ENCODE measurements at places on chromosomes 4 and X.

DNA sequence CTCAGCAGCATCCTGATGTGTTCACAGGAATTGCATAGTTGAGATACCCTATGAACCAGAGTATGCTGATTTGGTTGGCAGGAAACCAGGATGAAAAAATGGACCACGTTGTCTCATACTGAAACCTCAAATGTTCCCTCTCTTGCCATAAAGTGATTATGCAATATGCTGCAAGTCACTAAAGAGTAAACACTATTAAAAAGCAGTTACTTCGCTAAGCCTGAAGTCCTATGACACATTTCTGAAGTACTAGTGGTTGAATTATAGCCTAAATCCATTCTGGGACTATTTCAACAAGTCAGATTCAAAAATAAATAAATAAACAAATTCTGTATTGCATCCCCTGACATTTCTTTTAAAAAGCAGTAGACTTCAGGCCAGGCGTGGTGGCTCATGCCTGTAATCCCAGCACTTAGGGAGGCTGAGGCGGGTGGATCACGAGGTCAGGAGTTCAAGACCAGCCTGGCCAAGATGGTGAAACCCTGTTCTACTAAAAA lies 106.0 kb upstream of the NAP1L5 start:
- DNase-seq: peak; percentile 96

GRCh38 chrX:13464599-13465275 lies 104.7 kb upstream of the EGFL6 start:
- no peak for DNase-seq

DNA sequence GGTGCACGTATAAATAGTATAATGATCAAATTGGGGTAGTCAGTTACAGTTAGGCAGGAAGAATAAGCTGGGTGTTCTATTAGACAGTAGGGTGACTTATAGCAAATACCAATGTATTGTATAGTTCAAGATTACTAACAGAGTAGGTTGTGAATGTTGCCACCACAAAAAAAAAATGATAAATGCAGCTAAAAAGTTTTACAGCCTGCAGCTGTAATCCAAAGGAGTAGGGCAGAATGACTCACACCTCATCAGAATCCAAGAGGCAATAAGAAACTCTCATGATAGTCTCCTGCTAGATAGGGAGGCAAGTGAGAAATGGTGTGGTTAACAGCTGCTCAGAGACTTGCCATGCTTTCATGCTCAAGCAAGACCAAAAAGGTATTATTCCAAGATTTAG lies 19.6 kb upstream of the TCEAL4 start:
- peak; percentile 72 for DNase-seq

DNA sequence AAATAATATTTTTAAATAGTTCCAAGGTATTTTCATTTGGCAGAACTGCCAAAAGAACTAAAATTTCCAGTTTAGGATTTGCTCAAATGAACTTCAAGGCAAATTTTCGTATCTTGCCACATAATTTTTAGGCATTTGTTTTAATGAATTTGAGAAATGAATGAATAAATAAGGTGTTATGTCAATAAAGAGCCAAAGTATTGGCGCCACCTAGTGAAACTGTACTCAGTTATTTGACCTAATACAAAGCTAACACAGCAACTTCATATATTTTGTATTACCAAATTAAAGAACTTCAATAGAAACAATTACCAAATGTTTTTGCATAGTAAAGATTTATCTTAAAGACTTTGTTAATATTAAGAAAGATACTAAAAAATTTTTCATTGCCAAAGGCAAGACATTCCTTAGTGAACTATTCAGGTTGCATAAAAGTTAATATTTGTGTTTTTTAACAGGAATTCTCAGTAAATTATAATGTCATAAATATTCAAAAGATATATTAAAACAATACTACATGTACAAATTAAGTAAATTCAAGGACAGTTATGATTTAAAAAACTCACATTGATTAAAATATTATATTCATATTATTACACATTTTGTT lies 50.3 kb downstream of the STPG2 start:
- DNase-seq: peak; percentile 53

DNA sequence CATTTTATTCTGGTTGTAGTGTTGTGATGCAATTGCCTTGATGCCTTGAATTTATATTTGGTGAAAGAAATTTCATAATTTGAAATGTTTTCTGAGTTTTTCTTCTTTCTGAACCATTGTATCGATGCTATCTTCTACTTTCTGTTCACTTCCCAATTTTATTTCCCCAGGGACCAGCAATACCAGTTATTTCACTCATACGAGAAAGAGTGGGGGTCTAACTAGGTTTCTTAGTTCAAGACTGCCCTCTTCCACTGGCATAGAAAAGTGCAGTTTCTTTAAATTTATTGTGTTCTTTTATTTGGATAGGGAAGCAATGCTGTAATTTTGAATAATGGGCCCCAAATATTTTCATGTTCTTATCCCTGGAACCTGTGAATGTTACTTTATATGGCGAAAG lies 544.0 kb upstream of the ADGRL3 start:
- DNase-seq: peak; percentile 17

GRCh38 chrX:101383679-101384205 lies 2.2 kb downstream of the BTK start:
- no peak for DNase-seq

- DNase-seq: peak; percentile 70
Measured at GRCh38 chr4:153465615-153466080, 512 bp upstream of the TMEM131L start.

DNA sequence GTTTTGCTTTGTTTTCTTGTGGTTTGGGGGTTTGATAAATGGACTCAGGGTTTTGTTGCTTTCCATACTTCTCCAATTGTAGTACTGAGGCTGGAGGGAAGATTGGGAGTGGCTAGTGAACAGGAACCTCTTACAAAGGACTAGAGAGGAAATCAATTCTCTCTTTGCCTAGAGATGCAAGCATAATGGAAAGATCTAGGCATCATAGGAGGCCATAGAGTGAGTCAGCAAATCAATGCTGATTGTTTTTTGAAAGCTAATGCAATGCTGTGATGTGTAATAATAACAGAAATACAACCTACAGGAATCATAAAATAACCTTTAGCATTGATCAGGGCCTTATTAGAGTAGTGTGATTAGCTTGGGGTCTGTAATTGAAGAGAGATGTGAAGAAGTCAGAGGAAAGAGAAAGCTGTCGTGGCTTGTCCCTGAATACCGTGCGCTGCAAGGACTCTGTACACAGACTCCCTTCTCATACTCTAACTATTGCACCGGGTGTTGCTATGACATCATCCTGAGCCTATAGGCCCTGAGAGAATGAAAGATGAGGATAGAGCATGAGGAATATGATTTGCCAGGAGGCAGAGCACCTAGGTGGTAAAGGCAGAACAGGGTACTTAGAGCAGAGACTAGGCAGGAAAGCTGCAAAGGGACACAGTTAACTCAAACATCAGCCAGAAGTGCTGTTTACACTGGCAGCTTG lies 29.3 kb upstream of the GPR101 start:
- no peak for DNase-seq

DNA sequence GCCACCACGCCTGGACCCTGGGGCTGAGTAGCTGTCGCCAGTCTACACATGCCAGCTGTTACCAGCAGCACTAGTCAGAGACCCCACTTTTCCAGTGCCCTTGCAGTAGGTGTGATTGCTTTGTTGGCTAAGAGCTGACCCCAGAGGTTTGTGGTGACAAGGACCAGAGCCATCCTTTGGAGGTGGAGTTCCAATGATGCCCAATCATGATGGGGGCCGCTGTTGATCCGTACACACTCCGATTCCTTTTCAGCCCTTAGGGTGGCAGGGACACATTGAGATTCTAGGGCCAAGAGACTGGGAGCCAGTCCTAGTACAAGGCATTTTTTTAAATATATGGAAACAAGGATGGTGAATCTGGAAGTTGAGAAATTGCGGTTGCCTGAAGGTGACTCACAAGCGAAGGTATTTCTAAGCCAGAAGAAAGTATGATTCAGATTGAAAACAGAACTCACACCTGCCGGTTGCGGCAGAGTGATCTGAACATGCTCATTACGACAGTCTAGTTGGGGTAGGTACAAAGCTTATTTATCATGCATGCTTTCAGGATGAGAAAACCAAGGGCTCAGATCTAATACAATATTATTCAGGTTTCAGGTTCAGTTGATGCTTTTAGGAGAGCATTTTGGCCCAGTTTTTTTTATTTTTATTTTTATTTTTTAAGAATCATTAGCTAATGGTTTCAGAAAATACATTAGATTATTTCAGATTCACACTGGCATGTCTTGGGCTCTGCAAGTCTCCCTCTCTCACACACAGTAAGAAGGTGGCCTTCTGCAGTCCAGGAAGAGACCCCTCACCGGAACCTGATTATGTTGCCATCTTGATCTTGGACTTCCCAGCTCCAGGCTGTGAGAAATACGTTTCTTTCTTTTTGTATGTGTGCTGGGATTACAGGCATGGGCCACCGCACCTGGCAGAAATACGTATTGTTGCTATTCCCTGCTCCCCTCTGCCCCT lies 43.4 kb downstream of the SHROOM2 start:
- DNase-seq: peak; percentile 86
